GM23248 (cell line): ENCODE measurements at places on chromosomes 5 and 9.

DNA sequence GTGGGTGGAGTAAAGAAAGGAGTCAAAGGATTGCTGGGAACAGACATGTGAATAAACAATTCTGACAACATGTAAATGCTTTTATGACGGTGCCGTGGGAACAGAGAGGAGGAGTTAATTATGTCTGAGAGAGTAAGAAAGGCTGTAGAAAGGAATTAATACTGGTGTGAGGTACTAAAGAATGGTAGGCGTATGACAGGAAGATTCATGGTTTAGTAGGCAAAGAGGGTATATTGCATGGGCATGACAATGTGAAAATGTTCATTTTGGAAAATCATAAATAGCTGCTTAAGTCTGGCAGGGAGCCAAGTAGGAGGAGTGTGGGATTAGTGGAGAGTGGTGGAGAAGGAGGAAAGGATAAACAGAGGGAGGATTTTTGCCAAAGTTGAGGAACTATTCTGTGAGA, 19.7 kb downstream of the NAA35 start:
- no peak for DNase-seq

DNA sequence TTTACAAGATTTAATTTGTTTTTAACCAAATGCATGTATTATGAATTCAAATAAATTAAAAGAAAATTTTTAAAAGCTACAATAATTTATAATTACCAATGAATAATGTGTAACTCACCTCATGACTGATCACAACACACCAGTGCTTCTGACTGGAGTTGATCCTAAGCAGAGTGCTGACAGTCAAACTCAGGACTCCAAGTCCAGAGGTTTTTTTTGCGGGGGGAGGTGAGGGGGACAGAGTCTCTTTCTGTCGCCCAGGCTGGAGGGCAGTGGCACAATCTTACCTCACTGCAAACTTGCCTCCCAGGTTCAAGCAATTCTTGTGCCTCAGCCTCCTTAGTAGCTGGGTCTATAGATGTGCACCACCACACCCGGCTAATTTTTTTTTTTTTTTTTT, 71.0 kb upstream of the MELK start:
- no peak for DNase-seq

- DNase-seq: no peak
Observed at GRCh38 chr5:4225741-4226140, 630.1 kb downstream of the IRX1 start.

DNA sequence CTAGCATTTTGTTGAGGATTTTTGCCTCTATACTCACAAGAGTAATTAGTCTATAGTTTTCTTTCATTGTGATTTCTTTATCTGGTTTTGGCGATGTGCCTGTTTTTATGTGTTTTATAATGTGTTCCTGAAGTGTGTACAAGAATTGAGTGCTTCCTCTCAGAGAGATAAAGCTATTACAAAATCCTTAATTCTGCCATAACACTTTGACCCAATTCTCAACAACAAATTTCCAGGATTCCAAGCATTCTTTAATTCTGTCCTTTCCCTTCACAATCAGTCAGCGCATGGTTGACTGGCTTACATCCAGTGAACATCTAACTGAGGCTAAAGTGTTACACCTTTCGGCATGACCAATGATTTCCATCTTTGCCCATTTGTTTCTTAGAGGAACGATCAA, 282.9 kb upstream of the MVB12B start:
- DNase-seq: no peak

DNA sequence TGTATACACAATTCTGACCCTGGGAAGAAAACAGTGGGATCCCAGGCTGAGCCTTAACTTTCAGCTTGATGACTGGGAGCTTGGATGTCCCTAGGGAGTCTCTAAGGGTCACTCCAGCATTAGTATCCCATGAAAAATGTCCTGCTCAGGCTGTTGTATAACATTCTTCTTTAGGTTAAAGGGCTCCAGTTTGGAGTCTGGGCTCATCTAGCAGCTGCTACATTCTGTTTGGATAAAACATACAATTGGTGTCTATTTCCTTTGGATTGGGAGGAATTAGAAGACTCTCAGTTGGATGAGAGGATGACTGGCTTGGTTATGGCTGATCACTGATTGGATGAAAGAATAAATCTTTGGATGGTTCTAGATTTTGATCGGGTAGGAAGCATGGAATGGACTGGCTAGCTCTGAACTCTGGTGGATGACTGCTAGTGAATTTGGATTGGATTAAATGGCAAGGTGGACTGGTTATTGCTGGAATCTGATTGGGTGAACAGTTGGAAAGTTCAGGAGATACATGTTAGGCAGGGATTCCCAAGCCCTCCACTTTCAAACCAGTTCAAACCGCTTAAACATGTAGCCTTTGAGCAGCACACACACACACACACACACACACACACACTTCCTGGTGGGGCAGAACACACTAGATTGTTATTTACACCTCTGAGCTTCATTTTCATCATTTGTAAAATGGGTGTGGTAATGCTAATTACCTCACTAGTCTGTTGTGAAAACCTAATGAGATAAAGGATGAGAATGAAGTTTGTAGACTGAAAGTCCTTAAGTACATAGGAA, 7.1 kb upstream of the MYOZ3 start:
- DNase-seq: peak; percentile 24

DNA sequence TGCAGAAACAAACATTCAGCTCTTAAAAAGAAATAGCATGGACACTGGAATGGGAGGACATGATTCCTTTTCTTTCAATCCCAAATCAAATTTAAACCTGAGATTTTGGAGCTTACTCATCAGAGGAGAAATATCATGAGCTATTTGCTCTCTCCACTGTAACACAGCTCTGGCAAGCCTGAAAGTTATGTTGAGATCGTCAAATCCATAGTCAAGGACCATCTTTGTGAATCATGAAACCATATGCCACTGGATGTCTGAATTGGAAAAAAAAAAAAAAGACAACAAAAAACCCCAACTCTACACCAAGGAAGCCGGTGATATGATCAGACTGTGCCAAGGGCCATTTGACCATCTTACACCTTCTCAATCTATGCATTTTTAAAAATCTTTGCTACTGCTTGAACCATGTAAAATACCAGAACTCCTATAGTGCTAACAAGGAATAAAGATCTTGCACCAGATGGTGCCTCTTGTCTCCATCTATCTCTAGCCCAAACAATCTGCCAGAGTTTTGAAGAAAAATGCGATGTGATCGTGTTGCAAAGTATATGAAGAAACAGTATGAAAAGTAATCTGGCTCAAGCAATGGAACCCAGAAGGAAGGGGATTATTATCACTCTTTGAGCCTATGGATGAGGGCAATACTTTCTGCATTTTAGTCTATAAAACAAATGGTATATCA, 138.1 kb upstream of the MEF2C start:
- DNase-seq: no peak

DNA sequence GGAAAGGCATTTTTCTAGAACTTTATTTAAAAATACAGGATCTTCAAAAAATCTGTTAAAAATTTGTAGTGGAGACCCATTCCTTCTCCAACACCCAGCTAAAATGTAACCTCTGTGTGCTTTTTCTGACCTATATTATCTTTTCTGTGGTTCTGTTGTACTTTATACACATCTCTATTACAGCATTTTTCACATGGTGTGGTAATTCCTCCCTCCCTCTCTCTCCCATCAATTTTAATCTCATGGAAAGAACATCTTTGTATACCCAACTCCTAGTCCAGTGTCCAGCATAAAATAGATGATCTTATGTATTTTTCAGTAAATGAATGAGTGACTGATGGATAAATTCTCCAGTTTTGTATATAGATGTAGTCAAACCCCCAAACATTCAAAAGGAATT, 183.4 kb upstream of the KLF9 start:
- DNase-seq: no peak

GRCh38 chr9:3758816-3759576, 233.2 kb upstream of the RFX3 start:
- DNase-seq: no peak

- no peak for DNase-seq
Observed at GRCh38 chr9:113645978-113646253, 182.4 kb downstream of the RGS3 start.

GRCh38 chr9:12659220-12659619, 34.0 kb upstream of the TYRP1 start:
- DNase-seq: no peak

GRCh38 chr5:103472265-103472664, 90.3 kb downstream of the NUDT12 start:
- peak; percentile 31 for DNase-seq

DNA sequence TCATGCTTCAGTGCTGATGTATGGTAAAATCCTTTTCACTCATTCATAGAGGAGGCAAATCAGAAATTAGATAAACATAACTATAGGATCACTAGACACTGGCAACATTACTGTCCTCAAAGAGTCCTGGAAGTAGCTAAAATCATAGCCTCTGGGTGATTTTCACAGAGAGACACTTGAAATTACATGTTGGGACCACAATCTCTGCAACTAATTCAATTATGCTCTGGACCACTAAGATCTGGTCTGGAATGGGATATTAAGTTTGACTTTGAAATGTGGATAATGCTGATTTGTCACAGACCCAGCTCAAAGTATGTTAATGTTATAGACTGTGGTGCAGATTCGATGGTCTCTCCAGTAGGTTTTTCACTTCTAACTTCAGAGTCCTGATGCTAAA, 214.6 kb upstream of the CCNH start:
- DNase-seq: no peak

GRCh38 chr5:96812851-96813250, 5.1 kb upstream of the ERAP1 start:
- DNase-seq: no peak

DNA sequence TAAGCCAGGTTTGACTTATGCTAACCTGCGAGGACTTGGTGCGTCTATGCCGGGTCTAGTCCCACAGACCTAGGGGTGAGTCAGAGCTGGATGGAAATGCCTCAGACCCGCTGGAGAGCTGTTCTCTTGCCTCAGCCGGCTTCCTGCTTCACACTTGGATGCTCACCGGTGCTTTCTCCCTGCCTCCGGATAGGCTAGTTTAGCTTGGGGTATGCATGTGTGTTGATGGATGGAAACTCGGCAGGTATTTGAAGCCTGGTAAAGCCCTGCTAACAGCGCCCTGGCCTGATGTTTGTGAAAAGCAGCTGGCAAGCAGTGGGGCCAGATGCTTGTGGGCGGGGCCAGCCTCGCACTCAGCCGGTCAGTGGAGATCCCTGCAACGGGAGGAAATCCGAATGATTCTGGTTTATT, 29.3 kb downstream of the PRRC2B start:
- peak; percentile 93 for DNase-seq

GRCh38 chr5:123873846-123874245, 361.9 kb downstream of the CSNK1G3 start:
- DNase-seq: no peak

DNA sequence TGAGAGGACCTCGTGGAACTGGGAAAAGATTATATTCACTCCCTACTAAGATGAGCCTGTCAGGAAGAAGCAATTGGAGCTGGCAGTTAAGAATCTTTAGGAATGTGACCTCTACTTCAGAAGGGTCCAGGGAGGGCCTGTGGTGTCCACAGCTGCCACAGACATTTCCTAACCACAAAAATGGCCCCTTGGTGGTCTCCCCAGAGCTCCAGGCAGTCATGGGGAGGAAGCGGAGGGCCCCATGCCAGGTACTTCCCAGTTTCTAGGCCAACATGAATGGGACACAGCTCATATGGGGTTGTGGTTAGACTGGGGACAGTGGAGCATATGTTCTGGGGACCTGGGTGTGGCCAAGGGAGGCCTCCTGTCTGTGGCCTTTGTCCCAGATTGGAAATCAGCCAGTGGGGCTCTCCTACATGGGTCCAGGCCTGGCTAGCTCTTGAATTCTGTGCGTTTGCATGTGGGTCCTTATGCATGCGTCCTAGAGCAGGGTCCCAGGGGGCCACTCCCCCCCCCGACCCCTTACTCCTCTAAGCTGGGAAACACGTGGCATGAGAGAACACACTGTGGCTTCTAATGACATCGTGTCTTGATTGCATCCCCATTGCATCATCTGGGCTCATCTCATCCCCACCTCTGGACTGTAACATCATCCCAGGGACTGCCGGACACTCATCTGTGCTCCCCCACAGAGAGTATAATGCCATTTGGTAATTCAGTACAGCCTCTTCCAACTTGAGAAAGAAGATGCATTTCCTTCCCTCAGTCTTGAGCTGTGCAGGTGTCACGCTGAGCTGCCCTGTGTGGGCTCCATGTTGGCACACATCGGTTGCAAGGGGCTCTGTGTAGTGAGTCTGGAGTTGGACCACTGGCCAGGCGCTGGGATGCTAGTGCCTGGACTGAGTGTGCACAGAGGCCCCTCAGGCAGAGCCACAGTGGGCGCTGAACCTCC, 31.3 kb downstream of the IRF1 start:
- DNase-seq: peak; percentile 53

- peak; percentile 48 for DNase-seq
Observed at GRCh38 chr9:110700953-110701352, 32.4 kb downstream of the MUSK start.

- no peak for DNase-seq
Observed at GRCh38 chr9:92119586-92119985, 4.4 kb upstream of the SPTLC1 start.

DNA sequence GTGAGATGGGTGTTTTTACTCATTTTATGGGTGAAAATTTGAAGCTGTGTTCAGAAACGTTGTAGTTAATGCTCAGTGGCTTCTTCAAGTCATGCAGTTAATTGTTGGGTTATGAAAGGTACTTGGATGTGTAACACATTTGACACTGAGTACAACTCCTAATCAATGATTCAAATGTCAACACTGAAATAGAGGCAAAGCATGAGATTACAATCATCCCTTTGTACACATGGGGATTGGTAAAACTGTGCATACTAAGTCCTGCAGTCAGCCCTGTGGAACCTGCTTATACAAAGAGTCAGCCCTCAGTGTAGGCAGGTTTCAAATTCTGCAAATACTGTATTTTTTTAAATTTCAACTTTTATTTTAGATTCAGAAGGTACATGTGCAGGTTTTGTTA, 3.3 kb downstream of the ABLIM3 start:
- no peak for DNase-seq

GRCh38 chr5:160188141-160189015, 40.9 kb upstream of the FABP6 start:
- DNase-seq: peak; percentile 72

GRCh38 chr9:78439190-78439865, 142.4 kb downstream of the PSAT1 start:
- peak; percentile 84 for DNase-seq

GRCh38 chr5:137195483-137195882, 303.6 kb downstream of the SPOCK1 start:
- no peak for DNase-seq

- DNase-seq: peak; percentile 29
Observed at GRCh38 chr9:134944351-134944802, 26.7 kb upstream of the FCN1 start.

- DNase-seq: no peak
Observed at GRCh38 chr5:95057615-95058014, 227.3 kb downstream of the MCTP1 start.

GRCh38 chr9:89983411-89983810, 378.6 kb downstream of the GADD45G start:
- DNase-seq: peak; percentile 27

DNA sequence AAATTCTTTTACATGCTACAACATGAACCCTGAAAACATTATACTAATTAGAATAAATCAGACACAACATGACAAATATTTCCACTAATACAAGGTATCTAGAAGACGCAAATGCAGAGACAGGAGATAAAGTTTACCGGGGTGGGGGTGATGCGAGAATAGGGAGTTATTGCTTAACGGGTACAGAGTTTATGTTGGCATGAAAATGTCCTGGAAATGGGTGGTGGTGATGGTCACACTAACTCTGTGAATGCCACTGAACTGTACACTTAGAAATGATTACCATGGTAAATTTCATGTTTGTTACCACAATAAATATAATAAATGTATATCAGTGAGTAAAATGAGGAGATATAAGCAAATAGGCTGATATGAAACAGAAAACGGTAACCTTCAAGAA, 132.7 kb downstream of the DCP2 start:
- DNase-seq: no peak
